ENCODE measurements at places on chromosomes 4 and X.
A peak's percentile ranks its signal among the peaks of the same experiment; 100 is the strongest.

- H3K27me3 ChIP-seq: no peaks in the 10 kb centered on the region
- no peak for DNase-seq
- peaks cover 3% of the 10 kb centered on the region for H3K4me1 ChIP-seq
- no peak overlapping the region for H3K27ac ChIP-seq
Observed at GRCh38 chrX:43467608-43468234, 188.4 kb upstream of the MAOA start.

- H3K4me3 ChIP-seq: no peak overlapping the region
- H3K4me1 ChIP-seq: no peaks in the 10 kb centered on the region
- no peak for DNase-seq
- peaks cover 2% of the 10 kb centered on the region for H3K36me3 ChIP-seq
- H3K27ac ChIP-seq: peak overlapping the region; percentile 41
Observed at GRCh38 chr4:150769845-150770244, 187.9 kb downstream of the MAB21L2 start.

DNA sequence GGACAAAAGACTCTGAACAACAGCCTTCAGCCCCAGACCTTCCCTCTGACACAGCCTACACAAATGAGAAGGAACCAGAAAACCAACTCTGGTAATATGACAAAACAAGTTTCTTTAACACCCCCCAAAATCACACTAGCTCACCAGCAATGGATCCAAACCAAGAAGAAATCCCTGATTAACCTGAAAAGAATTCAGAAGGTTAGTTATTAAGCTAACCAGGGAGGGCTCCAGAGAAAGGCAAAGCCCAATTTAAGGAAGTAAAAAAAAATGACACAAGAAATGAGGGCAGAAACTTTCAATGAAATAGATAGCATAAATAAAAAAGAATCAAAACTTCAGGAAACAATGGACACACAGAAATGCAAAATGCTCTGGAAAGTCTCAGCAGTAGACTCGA, 224.0 kb downstream of the TRIML1 start:
- H3K36me3 ChIP-seq: no peaks in the 10 kb centered on the region
- H3K27ac ChIP-seq: no peak overlapping the region
- H3K4me3 ChIP-seq: no peak overlapping the region

DNA sequence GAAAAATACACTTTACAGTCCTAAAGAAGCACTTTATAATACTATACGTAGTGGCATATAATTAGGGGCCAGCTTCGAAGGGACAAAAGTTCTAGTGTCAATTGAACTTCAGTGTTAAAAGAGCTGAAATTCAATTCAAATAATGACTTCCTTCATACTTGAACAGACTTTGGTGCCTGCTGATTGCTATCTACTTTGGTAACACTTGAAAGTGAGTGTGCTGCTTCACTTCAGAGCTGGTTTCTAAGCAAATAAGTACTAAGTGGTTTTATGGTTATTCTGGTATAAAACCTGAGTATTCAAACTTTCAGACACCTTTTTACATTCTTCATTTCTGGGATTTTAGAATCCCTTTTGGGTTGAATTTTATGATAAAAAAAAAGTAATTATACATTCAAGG, 107.0 kb downstream of the SLC4A4 start:
- no peaks in the 10 kb centered on the region for H3K36me3 ChIP-seq
- H3K4me3 ChIP-seq: no peak overlapping the region
- no peaks in the 10 kb centered on the region for H3K27me3 ChIP-seq
- H3K27ac ChIP-seq: no peak overlapping the region
- peak; percentile 22 for DNase-seq

DNA sequence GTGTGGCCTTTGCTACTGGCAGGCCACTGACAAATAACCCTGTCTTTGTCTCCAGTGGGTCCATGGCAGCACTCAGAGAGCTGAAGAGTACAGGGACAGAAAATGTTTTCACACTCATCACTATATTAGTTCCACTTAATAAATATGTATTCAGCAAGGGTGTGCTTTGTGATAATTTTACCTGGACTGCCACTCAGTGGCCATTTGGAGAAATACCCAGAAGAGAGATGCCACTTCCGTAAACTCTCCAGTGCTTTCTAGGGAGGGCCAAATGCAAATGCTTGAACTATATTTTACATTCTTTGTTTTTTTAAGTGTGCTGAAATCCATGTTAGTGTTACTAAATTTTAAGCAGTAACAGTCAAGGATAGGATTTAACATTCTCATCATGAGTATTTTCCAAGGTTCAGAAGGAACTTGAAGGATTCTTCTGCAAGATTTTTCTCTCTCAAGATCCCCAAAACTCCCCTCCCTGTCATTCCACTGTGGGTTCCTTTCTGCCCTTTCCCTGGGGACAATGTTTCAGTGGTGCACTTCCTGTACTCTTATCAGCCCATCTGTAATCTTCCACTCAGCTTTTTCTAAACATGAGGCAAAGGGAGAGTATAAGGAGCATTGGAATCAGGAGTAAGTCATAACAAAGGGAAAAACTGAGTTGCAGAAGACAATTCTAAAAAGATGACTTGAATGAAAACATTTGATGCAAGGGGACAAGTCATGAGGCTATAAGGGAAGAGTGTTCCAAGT, 46.0 kb downstream of the TFDP3 start:
- no peaks in the 10 kb centered on the region for H3K27me3 ChIP-seq
- H3K4me1 ChIP-seq: no peaks in the 10 kb centered on the region
- H3K27ac ChIP-seq: no peak overlapping the region
- no peak overlapping the region for H3K4me3 ChIP-seq
- no peaks in the 10 kb centered on the region for H3K36me3 ChIP-seq
- peak; percentile 41 for DNase-seq

- DNase-seq: no peak
- H3K36me3 ChIP-seq: no peaks in the 10 kb centered on the region
- no peaks in the 10 kb centered on the region for H3K4me1 ChIP-seq
- H3K27me3 ChIP-seq: no peaks in the 10 kb centered on the region
- no peak overlapping the region for H3K27ac ChIP-seq
- no peak overlapping the region for H3K4me3 ChIP-seq
Observed at GRCh38 chrX:150683112-150683511, 10.1 kb upstream of the MTMR1 start.

DNA sequence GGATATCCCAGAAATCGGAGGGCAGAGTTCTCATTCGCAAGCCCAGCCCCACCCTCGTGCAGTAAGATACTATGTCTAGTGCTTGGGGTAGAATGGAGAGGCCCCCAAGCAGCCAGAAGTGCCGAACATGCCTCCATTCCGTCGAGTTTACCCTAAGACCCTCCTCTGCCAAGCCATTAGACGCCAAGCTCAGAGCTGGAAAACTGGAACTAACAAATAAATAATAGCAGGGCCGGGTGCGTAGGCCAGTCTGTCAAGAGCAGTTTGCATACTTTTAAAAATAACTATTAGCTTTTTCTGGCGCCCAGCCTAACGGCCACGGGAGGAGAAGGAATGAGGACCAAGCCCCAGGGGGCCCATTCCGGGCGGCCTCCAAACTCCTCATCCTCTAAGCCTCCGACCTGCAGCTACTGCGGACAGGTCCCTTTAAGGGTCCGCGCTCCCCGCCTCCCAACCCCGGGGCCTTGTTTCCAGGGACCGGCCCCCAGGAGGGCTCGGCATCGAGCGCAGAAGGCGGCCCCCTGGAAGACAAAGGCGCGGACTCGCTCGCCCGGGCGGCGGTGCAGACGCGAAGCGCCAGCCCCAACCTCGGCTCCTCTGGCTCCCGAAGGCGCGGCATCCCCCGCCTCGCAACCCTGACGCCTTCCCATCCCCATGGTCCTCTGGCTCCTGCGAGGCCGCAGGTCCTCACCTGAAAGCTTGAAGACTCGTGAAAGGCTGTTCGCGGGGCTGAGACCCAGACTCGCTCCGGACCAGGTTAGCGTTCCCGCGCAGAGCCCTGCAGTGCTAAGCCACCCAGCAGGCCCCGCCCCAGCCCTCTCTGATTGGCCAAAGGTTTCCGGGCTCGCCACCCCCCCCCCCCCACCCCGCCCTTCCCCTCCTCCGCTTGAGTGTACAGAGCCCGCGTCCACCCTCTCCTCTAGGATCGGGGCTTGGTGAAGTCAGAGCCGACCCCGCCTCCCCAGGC, at the start of gene TMSB15A:
TMSB15A (minus strand) TSS at position 765 of the 967 bp plus-strand sequence.
- H3K4me3 ChIP-seq: no peak within 1 kb of the TSS
- H3K27ac ChIP-seq: no peak within 1 kb of the TSS
- no peaks in the 10 kb centered on the region for H3K36me3 ChIP-seq
- H3K4me1 ChIP-seq: no peaks in the 10 kb centered on the region
- H3K27me3 ChIP-seq: no peaks in the 10 kb centered on the region

- DNase-seq: no peak
- no peaks in the 10 kb centered on the region for H3K36me3 ChIP-seq
- no peaks in the 10 kb centered on the region for H3K4me1 ChIP-seq
- no peak overlapping the region for H3K27ac ChIP-seq
Observed at GRCh38 chr4:149173241-149174013, 642.2 kb downstream of the IQCM start.

DNA sequence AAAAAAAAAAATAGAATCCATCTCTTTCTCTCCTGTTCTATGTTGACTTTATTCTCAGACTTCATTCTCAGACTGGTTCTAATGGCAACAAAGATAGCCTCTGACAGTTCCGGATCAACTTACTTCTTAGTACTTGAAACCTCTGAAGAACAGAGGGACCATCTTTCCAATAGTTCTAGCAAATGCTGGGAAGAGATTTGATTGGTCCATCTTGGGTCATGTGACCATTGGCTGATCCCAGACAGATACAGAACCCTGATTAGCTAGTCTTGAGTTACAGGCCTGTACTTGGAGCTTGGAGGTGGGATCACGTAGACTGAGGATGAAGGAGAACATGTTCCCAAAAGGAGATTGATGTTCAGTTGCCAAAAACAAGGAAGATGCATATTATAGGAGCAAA, 66.9 kb upstream of the STIM2 start:
- H3K4me1 ChIP-seq: no peaks in the 10 kb centered on the region
- no peaks in the 10 kb centered on the region for H3K27me3 ChIP-seq

DNA sequence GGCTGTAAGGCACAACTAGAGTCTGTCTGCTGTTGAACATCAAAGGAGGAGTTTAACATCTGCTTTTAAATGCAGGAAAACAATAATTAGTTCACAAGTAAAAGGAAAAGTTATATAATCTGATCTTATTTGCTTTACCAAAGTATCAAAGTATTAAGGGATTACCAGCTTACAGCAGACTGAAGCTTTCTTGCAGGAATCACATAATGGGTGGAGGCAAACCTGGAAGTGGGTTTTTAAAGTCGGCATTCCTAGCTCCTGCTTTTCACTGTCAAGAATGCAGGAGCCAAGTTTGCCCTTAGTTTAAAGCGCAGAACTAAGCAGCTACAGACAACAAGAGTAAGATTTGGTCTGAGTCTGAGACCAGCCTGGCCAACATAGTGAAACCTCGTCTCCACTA, 122.2 kb downstream of the APBB2 start:
- no peak for DNase-seq
- H3K4me3 ChIP-seq: no peak overlapping the region
- no peak overlapping the region for H3K27ac ChIP-seq
- no peaks in the 10 kb centered on the region for H3K4me1 ChIP-seq

- H3K4me1 ChIP-seq: peaks cover 21% of the 10 kb centered on the region
- no peaks in the 10 kb centered on the region for H3K36me3 ChIP-seq
- no peak overlapping the region for H3K4me3 ChIP-seq
- peak; percentile 54 for DNase-seq
- peak overlapping the region; percentile 8 for H3K27ac ChIP-seq
- H3K27me3 ChIP-seq: no peaks in the 10 kb centered on the region
Observed at GRCh38 chr4:145679520-145679919, 426 bp upstream of the C4orf51 start.

GRCh38 chr4:173403051-173403450, 4.1 kb upstream of the SCRG1 start:
- no peak overlapping the region for H3K27ac ChIP-seq
- no peak for DNase-seq
- peaks cover 3% of the 10 kb centered on the region for H3K36me3 ChIP-seq
- no peaks in the 10 kb centered on the region for H3K4me1 ChIP-seq

DNA sequence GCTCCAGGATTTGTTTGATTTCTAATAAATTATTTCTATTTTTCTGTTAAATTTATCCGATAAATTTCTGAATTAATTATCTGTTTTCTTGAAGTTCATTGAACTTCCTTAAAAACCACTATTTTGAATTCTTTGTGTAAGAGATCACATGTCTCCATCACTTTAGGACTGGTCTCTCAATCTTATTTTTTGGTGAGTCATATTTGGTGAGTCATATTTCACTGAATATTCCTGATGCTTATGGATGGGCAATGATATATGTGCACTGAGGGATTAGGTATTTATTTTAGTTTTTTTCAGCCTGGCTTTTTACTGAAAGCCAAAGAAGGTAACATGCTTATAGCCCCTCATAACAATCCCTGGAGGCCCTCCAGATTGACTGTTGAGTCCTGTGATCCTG, 48.5 kb upstream of the IL15 start:
- no peak for DNase-seq
- no peaks in the 10 kb centered on the region for H3K27me3 ChIP-seq

- no peaks in the 10 kb centered on the region for H3K4me1 ChIP-seq
- H3K27me3 ChIP-seq: no peaks in the 10 kb centered on the region
- peaks cover 3% of the 10 kb centered on the region for H3K36me3 ChIP-seq
- no peak for DNase-seq
- H3K27ac ChIP-seq: no peak overlapping the region
Observed at GRCh38 chr4:74217365-74217764, 59.4 kb downstream of the MTHFD2L start.

DNA sequence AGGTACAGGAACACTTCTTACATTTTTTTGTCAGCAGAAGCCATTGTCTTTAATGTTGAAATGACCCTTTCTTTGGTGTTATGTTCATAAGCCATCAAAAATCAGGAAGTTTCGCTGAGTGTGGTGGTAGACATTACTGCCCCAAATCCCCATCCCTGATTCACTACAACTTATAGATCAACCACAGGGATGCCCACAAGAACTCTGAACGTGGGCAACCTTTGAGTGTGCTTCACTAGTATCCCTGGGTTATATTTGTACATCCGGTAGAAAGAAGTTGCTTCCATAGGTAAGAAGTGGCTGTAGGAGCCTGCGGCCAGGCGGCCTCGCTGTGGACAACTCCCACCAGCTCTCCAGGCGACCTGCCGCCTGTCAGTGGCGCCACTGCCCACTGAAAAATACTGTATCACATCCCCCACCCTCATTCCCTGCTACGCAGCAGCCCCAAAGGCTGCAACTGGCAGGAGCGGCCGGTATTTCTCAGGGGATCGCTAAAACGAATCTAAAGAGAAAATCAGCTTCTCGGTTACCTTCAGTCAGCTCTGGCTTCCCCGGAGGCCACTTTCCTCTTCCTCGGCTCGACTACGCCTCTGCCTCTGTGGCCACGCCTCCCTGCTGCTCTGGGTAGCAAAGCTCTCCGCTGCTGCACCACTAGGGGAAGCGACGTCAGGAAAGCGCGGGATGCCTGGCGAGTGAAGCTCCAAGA, 13.9 kb upstream of the ETDC start:
- peaks cover 4% of the 10 kb centered on the region for H3K36me3 ChIP-seq
- H3K27me3 ChIP-seq: no peaks in the 10 kb centered on the region
- H3K27ac ChIP-seq: no peak overlapping the region

- no peaks in the 10 kb centered on the region for H3K4me1 ChIP-seq
- DNase-seq: no peak
- H3K36me3 ChIP-seq: no peaks in the 10 kb centered on the region
- no peaks in the 10 kb centered on the region for H3K27me3 ChIP-seq
- H3K4me3 ChIP-seq: no peak overlapping the region
Observed at GRCh38 chr4:53000560-53000959, 138.4 kb downstream of the RASL11B start.
